ENCODE measurements at places on chromosomes 6 and 20.

DNA sequence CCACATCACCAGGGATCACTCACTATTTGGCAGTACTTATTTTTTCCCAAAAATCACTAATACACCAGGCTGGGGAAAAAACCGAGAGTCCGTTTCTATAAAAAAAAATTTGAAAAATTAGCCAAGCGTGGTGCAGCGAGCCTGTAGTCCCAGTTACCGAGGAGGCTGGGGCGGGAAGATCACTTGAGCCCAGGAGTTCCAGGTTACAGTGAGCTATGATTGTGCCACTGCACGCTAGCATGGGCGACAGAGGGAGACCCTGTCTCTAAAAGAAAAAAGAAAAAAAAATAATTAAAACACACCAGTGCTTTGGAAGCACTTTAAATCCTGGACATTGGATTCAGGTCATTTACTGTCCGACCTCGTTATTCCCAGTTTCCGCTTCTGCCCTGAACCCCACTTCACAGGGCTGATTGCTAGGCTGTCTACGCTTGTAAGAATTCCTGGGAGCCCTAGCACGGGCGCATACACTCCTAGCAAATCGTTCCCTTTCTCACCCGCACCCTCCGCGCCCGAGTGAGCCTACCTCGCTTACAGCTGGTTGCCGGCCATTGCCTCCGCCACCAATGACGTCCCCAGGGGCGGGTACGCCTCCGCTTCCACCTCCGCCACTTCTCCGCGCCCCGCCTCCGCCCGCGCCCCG, at the start of gene TPMT:
TSS of gene TPMT (minus strand) at position 571 of the 643 bp plus-strand sequence. CDS start 5,950 bp downstream, outside the sequence.
- DNase-seq = no peak

GRCh38 chr6:73011945-73012344, 213.4 kb downstream of the KHDC1L start:
- no peak for DNase-seq

GRCh38 chr20:46954490-46955038, 59.9 kb downstream of the EYA2 start:
- no peak for DNase-seq

GRCh38 chr6:37516920-37517405, 17.3 kb upstream of the CCDC167 start:
- DNase-seq = no peak

Measured in OCI-LY7 (cell line).